ENCODE measurements at places on chromosomes 2 and 18. TPM values are rescaled to one million over a fixed set of nuclear protein-coding genes. Genes with fewer than 3 reads are reported as not detected.
A peak's percentile ranks its signal among the peaks of the same experiment; 100 is the strongest.

- DNase-seq, result no peak
Observed at GRCh38 chr2:19348692-19349091, 9.7 kb downstream of the OSR1 start.

- DNase-seq, result no peak
Observed at GRCh38 chr2:58419983-58420382, 178.9 kb upstream of the FANCL start.

- peak; percentile 19 for DNase-seq
Observed at GRCh38 chr2:196703695-196704094, 64.2 kb downstream of the CCDC150 start.

DNA sequence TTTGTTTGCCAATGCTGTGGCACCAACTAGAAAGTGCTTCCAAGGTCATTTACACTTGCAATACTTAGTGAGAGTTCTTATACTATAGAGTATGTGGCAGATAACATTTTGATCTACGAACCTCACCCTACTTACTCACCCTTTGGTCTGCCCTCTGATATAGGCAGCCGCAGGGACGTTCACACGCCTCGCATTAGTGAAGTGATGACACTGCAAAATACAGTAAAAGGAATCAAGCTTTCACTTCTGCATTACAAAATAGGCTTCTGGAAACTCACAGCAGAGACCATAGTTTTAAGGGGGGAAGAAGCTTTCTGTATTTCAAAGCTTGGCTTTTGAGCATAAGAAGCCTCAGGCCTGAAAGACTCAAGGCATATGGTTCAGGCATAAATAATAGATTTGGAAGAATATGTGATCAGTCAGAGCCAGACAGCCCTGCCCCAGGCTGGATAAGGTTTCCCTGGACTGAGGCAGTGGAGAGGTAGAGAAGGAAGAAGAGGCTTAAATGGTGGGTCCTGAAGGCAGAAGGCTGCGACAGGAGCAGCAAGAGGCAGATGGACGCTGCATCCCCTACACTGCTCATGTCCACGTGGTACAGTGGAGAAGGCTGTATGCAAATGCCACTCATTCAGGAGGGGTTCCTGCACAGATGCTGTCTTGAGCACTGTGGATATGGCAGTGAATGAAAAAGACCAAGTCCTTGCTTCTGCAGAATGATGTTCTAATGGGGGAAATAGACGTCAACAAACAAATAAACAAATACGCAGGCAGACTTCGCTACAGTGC is 63.1 kb downstream of the FECH start:
- DNase-seq, result no peak

The SERPINB11 gene
- total RNA-seq, result not detected

The PAX8 gene
- total RNA-seq, result 0.78 TPM

The CNDP1 gene
- not detected for total RNA-seq

The PRKAG3 gene
- total RNA-seq, result not detected

Measured in HFFc6 (cell line).